ENCODE measurements at places on chromosomes 5 and 9. TPM values are rescaled to one million over a fixed set of nuclear protein-coding genes. Genes with fewer than 3 reads are reported as not detected.

Gene SOX30
- not detected for total RNA-seq

Gene FGF1
- total RNA-seq, result 0.11 TPM

Gene CD74
- 48.6 TPM for total RNA-seq

DNA sequence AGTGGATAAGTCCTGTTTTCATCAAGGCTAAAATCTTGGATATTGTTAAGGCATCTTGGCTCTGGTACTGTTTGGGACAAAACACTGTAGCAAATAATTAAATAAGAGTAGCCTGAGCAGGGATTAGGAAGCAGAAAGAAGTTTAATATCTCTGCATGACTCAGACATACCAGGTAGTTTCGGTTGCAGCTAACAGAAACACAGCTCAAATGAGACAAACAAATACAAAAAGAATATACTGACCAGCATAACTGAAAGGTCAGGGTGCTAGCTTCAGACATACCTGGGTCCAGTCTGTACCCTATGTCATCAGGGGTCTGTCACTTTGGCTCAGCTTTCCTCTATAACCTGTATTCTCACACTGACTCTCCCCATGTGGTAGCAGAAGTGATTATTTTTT is 156.4 kb upstream of the MAP3K1 start:
- DNase-seq, result no peak

DNA sequence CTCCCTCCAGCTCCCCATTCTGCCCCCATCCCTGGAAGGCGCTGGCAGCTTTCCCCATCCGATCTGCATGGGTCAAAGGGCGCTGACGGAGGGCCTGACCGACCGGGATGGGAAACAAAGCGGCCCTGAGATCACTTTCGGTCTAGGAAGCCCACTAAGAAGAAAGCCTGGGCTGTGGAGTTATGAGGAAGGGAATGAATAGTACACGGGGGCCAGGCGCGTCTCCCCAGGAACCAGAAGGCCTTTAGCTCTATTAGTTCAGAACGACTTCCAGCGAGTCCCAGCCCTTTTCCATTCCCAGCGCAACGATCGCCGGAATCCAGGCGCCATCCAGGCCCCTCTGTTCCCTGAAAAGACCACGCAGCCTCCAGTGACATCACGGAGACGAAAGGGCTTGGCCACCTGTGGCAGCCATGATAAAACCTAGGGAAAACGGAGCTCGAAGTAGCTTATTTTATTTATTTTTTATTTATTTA is 70.1 kb upstream of the CCDC180 start:
- DNase-seq, result peak; percentile 52

GRCh38 chr9:82745919-82746318 is 317.0 kb downstream of the RASEF start:
- DNase-seq, result no peak

DNA sequence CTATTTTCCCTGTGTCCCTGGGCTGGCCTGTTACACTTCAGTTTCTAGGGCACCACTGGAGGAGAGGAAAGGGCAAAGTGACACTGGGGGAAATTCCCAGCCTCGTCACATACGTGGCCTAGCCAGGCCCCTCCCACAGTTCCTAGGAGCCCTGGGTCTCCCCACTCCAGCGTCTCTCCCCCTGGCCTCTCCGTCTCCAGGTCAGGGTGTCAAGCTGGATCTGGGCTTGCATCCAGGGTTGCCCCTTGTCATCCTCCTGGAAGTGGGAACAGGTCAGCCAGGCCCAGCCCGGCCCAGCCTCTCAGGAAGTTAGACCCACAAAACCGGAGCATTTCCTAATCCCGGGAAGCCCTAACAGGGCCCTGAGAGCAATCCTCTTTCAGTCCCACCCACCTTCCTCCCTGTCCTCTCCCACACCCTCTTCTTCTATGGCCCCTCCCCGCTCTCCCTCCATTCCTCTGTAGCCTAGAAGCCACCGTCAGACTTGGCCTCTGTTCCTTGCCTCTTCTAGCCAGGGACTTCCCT is 4.7 kb upstream of the TNIP1 start:
- no peak for DNase-seq

DNA sequence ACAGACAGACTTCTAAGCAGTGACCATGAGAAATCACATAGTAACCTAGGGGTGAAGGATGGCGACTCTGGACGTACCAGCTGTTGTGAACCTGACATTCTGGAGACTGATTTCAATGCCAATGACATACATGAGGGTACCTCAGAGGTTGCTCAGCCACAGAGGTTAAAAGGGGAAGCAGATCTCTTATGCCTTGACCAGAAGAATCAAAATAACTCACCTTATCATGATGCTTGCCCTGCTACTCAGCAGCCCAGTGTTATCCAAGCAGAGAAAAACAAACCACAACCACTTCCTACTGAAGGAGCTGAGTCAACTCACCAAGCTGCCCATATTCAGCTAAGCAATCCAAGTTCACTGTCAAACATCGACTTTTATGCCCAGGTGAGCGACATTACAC is 38.0 kb upstream of the CCDC152 start:
- DNase-seq, result no peak
